Adrenal gland (tissue), 19 donors: ENCODE measurements at places on chromosomes 11 and 22. TPM values are rescaled to one million over a fixed set of nuclear protein-coding genes. Genes with fewer than 3 reads are reported as not detected.
A peak's percentile ranks its signal among the peaks of the same experiment; 100 is the strongest.

Gene RASGRP2
- polyA plus RNA-seq = 5.4 TPM

Gene FZD4
- polyA plus RNA-seq = 13.3 TPM

Gene MFNG
- 11.5 TPM for polyA plus RNA-seq

Gene THRSP
- polyA plus RNA-seq = 64.5 TPM

Gene BIK
- 3.1 TPM for polyA plus RNA-seq

Gene TMEM86A
- 3.2 TPM for polyA plus RNA-seq

Gene SYCE3
- not detected for polyA plus RNA-seq

Gene MOGAT2
- polyA plus RNA-seq = 0.16 TPM

Gene CYB5R2
- polyA plus RNA-seq = 4.3 TPM

Gene GSTT2B
- 169 TPM for polyA plus RNA-seq

Gene ADM2
- polyA plus RNA-seq = 0.07 TPM

DNA sequence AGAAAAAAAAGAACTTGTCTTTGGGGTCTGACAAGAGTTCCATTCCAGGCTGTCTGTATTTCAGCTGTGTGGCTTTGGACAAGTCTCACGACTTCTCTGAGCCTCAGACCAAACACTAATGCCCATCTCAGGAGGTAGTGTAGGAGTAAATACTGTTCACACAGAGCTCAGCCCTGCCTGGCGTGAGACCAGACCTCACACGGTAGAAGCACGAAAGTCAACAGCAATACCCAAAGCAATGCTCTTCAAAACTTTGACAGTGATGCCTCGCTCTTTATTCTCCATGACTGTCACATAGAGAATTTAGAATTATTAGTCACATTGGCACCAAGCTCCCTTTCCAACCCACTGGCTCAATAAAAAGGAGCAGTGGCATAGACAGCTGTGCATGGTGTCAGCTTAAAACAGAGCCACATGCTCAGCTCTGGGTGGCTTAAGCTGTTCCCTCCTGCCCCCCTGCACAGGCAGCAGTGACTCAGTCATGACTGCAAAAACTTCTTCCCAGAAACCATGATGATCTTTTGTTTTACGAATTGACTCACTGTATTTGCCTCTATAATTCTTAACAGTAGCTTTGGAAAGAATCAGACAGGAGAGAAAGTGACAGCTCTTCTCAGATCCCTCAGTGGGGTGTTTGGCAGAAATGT is 74.0 kb upstream of the PHF21B start:
- DNase-seq = peak; percentile 42

GRCh38 chr11:123509737-123510578 is 79.9 kb downstream of the GRAMD1B start:
- DNase-seq = peak; percentile 78

GRCh38 chr11:116261606-116262005 is 511.2 kb downstream of the BUD13 start:
- no peak for DNase-seq

GRCh38 chr11:83625336-83625735 is 339.2 kb upstream of the CCDC90B start:
- DNase-seq = no peak

DNA sequence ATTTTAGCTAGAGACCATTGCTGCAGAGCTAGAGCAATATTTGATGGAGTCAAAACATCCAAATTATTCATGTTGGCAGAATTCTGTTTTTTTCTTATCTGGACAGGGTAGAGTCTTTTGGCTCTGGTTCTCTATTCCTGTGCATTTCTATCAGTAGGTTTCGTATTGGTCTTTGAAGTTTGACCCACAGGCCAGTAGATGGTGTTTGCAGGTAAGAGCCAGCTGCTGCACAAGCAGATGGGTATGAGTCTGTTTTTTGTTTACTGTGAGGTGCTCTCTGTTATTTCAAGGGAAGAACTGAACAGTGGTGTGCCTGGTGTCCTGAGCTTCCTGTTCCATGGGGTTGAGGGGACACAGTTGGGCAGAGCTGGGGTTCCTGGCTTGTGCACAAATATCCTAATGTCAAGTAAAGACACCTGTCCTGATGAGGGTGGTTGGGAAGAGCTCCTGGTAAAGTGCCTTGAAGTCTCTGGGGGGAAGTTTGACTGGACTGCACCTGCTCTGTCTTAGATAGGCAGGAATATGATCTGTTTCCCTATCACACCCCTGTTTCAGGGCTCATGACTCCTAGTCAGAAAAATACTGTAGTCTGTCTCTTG is 34.0 kb upstream of the SLC22A25 start:
- DNase-seq = no peak

- peak; percentile 41 for DNase-seq
These were observed 152.7 kb downstream of the ADAMTS15 start for GRCh38 chr11:130601141-130601540.

DNA sequence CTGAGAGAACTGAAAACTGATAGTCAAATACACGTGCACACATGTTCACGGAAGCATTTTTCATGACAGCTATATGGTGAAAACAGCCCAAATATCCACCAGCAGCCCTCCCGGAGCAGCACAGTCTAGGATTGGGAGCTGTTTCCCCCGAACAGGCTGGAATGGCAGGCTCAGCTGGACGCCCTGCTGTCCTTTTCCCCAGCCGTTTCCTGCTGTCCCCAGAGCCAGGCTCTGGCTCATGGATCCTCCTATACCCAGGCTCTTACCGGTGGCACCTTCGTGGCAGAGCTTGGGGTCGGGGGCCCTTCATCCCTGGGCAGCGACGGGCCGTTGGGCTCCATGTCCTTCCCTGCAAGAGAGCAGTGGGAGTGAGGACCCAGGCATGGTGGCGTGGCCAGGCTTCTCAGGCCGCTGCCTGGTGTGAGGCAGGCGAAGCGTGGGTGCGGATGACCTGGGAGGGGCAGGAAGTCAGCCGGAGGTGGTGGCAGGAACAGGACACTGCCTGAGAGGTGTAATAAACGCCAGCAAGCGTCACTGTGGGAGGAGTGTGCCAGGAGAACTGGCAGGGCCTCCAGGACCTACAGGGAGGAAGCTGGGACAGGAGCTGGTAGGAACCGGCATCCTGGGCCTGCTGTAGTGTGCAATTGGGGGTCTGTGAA is 38.8 kb downstream of the OSBPL5 start:
- DNase-seq = peak; percentile 53

DNA sequence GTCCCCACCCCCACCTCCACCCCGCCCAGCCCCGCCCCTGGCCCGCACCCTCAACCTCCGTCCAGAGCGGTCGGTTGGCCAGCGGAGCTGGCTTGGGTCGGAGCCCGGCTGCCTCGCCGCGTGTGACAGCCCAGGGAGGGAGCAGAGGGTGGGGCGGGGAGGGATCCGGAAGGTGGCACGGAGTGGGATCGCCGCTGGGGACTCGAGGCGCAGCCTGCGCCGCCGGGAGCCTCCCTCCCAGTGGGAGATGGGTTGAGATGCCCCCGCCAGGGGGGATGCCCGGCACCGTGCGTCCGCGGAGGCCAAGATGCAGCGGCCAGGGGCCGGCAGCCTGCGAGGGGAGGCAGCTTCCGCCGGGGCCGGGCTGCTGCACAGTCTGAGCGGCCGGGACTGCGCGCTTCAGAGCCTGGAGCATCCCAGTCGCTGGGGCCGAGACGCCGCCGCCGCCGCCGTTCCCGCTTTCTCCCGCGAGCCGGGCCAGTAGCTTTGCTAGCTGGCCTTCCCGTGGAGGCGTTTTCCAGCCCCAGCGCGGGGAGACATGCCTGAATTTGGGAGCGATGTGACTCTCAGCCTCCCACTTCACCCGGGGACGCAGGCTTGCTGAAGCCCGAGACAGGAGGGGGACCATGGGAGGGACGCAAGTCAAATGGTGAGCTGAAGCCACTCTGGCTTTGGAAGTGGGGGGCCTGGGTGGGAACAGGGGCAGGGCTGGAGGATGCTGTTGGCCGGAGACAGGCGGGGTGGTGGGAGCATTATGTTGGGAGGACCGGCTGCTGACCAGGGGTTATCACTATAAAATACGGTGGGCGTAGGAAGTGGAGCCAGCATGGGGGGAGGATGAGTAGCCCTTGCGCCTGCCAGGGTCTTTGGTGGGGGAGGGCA is 40.2 kb downstream of the DIXDC1 start:
- DNase-seq = peak; percentile 81

DNA sequence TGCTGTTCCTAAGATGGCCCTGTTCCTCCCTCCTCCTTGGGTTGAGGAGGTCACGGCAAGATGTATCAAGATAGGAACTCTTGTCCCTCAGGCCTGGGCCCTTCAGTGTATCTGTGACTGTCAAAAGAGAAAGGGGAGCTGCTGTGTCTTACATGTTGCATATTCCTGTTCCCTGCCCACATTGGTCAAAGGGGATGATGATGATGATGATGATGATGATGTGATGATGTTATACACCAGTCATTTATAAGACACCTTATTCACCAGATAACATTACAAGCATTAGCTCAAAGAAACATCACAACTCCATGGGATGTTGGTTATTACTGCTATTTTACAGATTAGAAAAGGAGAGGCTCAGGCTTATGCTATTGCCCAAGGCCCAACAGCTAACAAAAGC is 13.7 kb downstream of the FXYD6 start:
- DNase-seq = no peak

GRCh38 chr11:24391167-24391566 is 105.7 kb upstream of the LUZP2 start:
- no peak for DNase-seq

- DNase-seq = peak; percentile 77
These were observed at the start of gene KCTD14 for GRCh38 chr11:78022397-78023396. Gene KCTD14 (minus strand): TSS chr11:78023276. CDS start chr11:78023249, 27 bp downstream.

GRCh38 chr22:24975813-24976341 is 23.4 kb downstream of the KIAA1671 start:
- peak; percentile 57 for DNase-seq

DNA sequence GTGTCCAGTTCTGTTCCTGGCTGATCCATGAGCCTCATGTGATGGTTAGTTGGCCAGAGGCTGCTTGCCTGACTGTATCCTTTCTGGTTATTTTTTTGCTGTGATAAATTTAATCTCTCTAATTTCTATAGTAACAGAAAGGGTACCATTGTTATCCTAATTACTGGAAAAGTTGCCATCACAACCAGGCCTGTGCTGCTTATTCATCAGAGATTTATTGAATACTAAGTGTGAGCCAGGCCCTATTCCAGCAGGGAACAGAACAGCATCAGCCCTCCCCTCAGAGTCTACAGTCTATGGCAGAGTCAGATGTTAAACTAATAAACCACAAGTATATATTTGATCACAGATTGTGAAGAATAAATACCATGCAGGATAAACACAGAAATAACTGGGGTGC is 86.8 kb downstream of the DEPDC5 start:
- DNase-seq = no peak

DNA sequence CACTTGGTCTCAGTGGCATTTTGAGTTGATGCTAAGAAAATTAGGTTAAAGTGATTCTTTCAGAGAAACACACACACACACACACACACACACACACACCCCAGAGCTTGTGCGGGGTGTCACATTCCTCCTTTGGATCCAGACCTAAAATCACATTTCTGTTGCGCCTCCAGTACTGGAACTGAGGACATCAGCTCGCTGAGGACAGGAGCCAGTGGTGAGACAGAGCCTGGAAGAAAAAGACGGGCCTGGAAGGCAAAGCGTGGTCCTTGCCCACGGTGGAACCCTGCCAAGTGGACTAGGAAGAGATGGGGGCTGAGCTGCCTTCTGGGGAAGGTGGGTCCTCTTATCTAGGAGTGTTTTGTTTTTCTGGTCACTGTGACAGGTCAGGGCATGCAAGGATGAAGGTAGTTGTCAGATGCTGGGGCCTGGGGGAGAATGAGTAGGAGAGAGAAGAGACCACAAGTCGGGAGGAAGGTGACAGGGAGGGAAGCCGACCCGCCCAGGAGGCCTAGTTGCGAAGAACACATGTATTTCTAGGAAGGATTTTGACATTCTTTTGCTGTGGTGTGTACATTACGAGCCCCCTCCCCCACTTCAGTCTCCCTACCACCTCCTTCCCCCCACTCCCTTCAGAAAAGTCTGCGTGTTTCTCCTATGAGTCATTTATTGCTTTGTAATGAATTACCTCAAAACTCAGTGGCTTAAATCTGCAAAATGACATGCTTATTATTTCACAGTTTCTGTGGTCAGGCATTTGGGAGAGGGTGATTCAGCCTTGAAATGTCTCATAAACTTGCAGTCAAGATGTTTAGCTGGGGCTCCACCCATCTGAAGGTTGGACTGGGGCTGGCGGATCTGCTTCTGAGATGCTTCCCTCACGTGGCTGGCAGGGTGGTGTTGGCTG is 4.8 kb upstream of the ELFN2 start:
- DNase-seq = no peak

DNA sequence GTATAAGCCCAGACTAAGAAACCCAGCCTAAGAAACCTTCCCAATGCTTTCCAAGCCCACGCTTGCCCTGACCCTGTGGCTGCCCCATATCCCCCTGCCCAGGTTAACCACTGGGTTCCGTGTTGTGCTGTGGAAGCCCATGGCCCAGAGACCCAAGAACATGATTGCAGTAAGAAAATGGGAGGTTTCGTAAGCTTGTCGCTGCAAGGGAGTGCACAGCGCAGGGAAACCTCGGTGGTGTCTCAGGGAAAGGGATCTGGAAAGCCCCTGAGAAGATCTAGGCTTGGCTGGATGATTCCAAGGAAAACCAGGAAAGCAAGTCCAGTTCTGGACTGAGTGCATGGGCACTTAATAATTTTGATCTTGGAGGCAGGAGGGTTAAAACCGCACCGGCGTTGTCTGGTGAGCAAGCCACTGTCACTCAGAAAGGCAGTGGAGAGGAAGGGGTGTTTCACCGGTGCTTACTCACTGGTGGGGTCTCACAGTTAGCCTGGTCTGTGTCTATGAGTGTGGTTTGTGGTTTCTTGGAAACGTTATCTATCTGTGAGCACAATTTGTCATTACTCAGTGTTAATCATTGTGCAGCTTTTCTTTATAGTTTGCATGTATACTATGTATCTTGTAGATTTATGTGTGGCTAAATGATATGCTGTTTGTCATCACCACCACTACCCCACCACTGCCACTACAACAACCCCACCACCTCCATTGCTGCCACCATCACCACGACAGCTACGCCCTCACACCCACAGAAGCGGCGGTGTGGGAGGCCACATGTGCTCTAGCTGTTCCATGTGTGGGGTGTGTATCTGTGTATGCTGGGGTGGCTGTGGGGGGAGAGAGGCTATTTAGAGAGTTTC is 53.3 kb upstream of the PRDM11 start:
- DNase-seq = no peak

DNA sequence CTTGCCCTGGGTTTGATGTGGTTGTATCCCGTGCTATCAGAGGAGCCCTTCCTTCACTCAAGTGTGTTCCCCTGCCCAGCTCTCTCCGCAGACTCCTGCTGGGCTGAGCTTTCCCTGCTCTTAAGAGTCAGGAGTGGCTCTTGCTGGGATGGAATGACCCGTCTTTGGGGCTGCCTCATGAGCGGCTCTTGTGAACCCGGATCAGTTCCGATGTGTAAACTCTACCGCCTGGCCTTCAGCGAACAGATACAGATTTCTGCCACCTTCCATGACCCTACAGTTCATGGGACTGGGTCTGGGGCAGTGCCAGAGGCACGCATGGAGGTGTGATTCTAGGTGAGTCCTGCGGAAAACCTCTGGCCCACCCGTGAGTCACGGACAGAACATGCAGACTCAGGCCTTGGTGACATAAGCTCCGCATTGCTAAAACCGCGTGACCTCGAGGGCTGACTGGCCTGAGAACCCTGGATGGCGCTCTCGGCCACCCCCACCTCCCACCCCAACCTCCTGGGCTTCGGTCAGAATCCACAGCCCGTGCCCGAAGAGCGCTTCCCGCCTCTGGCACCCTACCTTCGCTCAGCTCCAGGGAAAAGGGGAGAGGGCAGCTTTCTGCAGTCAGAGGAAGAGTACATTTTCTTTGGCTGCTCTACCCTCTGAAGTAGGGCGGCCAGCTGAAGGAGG is 1.3 kb upstream of the ZBTB16 start:
- DNase-seq = peak; percentile 89

GRCh38 chr22:17823226-17823625 is 49.0 kb upstream of the BID start:
- DNase-seq = no peak
